ENCODE measurements at places on chromosomes 1 and 21.
A peak's percentile ranks its signal among the peaks of the same experiment; 100 is the strongest.

GRCh38 chr1:226937940-226938725 is 2.0 kb upstream of the COQ8A start:
- no peak for DNase-seq

GRCh38 chr1:229970714-229971113 is 96.3 kb upstream of the GALNT2 start:
- no peak for DNase-seq

DNA sequence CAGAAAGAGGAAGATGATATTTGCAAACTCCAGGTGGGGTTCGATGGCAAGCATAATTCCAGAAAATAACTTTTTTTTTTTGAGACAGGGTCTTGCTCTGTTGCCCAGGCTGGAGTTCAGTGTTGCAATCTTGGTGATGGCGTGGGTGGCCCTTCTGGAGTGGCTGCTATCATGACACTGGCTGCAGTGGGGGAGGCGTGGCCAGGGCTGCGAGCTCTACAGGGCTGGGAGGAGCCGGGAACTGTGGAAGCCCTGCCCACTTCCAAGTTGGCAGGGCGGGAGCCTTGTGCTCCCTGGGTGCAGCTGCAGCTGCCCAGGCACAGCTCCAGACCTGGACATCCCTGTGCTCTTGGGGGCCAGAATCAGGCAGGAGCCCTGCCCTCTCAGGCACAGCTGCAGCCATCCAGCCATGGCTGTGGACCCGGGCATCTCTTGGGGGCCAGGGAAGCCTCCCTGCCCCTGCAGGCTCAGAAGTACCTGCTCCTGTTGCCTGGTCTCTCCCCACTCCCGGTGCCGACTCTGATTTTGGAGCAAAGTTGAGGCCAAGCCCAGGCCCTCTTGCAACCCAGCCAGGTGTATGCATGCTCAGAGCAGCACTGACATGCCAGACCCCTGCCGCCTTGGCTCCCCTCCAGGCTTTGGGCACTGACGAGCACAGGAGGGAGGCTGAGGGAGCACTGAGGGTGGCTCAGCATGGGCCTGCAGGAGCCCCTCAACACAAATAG is 7.2 kb upstream of the BCL10 start:
- DNase-seq = no peak

GRCh38 chr1:4027008-4027407 is 126.9 kb upstream of the C1orf174 start:
- DNase-seq = no peak

- DNase-seq = peak; percentile 40
These were observed 23.8 kb downstream of the CRYAA start for GRCh38 chr21:43192501-43193081.

DNA sequence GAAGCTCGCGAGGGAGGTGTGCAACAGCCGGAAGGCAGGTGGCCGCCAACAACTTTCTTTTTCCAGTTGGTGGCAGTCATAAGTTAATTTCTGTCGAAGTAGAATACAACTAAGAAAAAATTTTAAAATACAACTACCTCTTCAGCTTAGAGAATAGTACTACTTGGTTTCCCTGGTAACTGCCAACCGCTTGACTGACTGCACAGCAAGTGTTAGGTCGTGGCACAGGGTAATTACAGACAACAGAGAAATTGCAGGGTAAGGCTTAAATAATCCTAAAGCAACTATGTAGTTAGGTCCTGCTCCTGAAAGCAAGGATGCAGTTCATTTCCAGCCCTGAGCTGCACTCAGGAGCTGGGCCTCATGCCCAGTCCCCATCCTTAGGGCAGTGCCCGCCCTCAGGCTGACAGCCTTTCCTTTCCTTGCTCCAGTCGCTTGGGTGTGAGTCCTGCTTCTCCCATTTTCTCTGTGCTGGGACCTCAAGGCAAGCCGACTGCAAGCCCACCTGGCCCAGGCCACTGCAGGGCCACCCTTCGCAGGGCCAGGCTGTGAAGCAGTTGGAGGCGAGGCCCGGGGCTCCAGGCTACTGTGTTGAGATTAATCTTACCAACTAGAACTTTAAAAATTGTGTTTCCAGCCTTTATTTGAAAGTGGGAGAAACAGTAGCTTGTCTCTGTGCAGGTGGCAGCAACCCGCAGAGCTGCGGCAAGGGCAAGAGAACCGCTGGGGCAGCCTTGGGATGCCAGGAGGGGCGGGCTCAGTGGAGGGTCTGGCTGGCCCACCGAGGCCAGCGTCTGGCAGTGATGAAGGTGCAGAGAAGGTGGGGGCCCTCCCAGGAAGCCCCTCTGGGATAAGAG is 148.3 kb downstream of the PCBP3 start:
- DNase-seq = no peak

DNA sequence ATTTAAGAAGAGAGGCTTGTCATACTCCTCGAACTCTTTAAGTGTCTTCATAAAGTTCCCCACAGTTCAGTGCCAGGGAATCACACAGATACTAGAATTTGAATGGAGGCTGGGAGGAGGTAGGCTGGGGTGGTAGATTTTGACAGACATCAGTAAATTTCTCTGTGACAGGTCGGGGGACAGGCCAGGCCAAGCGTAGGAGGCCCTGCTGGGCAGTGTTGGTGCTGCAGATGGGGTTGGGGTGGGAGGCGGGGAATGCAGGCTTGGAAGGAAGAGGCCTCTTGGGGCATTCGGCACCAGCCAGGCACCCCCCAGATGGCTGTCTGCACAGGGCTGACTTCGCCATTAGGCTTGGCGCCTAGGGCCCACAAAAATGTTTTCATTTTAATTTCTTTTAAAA is 84.0 kb downstream of the MAN1C1 start:
- no peak for DNase-seq

GRCh38 chr1:74396933-74397332 is 115.5 kb downstream of the LRRC53 start:
- no peak for DNase-seq

DNA sequence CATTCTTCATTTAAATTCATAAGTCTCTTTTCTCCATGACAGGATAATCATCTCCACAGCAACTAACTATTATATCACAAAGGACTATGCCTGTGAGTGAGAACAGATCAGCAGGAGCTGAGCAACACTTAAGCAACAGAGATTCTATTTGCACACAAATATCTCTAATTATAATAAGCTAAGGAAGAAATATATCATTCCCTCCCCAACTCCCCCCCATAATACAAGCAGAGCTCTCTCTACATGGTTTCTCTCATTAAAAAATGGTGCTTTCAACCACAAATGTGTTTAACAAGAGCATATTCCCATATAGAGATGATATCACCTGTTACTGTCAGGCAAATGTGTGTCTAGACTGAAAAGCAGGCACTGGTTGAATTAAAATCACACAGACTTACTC is 34.5 kb upstream of the NIBAN1 start:
- DNase-seq = no peak

GRCh38 chr1:164712131-164713036 is 153.4 kb downstream of the PBX1 start:
- no peak for DNase-seq

DNA sequence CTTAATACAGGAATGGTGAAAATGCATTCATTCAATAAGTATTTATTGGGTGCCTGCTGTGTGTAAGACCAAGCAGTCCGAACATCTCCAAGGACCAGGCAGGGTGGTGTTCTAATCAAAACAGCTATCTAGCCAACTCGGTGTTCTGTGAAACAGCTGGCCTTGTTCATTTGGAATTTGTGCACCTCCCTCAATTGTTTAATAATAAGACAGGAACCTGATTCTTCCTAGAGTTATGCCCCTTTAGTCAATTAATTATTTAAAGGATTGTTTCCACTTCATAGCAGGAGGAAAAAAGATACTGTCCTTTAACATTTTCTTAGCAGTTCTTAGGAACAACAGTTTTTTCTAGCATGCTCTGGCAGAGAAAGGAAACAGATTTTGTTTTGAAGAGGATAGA is 30.4 kb downstream of the S100A10 start:
- no peak for DNase-seq

DNA sequence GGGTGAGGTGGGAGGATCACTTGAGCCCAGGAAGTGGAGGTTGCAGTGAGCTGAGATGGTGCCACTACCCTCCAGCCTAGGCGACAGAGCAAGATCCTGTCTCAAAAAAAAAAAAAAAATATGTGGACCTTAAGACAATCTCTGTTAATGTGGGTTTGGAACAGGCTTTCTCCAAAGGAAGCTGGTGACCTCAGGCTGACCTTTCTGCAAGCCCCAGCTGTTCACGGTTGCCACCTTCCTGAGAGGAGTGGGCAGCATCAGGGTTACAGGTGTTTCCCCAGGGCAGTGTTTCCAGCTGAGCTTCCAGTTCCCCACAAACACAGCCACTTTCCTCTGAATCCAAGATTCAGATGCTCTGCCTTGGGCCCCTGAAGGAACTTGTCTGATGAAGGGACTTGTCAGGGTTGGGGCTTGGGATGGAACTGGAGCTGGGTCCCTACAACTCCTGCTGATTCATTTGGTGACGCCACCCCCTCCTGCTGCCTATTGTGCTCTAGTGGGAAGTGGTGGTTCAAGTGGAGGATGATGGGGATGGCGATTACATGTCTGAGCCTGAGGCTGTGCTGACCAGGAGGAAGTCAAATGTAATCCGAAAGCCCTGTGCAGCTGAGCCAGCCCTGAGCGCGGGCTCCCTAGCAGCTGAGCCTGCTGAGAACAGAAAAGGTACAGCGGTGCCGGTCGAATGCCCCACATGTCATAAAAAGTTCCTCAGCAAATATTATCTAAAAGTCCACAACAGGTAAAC is 1.9 kb downstream of the ZBTB48 start:
- DNase-seq = no peak

GRCh38 chr1:152398812-152399698 is 15.0 kb downstream of the CRNN start:
- no peak for DNase-seq

DNA sequence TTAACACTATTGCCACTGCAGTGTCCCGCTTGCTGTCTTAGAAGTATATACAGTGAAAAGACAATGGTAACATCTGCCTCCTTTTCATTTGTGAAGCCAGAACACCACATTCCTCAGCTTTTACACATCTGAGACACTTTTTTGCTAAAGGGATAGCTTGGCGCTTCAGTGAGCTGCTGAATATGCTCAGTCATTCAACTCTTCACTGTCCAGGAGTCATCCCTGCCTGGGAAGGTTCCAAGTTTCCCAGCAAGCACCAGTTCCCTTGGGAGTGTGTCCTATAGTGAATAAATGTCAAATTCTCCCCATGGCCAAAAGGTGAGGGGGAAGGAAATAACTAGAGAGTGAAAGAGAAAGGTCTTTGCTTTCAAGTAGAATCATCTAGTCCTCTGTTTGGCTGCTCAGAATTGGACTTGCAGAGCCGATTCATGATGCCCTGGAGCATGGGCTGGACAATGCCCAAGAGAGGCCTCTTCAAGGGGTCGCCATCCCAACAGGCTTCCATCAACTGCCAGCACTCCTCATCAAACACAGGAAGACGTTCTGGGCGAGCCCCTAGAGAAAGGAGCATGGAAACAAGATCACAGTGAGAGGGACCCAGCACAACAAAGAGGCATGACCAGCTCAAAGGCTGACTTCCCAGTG is 25.5 kb upstream of the RBBP5 start:
- DNase-seq = no peak

DNA sequence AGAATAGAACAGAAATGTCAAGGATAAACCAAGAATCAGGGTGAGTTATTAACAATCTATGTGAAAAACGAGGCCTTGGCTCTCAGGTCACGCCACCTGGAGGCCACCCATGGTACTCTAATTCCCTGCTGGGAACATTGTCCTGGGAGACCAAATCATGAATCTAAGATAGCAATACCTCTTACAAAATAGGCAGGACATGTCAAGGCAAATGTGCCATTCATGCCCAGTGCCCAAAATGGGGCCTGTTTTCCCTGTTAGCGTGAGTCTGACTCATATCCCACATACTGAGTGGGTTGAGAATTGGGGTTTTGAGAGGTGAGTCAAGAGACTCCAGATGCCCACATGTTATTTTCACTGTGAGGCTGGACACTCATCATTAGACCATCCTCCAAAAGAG is 380.8 kb downstream of the HHIPL2 start:
- peak; percentile 20 for DNase-seq

GRCh38 chr1:14923727-14924452 is 229.7 kb upstream of the TMEM51 start:
- peak; percentile 64 for DNase-seq

DNA sequence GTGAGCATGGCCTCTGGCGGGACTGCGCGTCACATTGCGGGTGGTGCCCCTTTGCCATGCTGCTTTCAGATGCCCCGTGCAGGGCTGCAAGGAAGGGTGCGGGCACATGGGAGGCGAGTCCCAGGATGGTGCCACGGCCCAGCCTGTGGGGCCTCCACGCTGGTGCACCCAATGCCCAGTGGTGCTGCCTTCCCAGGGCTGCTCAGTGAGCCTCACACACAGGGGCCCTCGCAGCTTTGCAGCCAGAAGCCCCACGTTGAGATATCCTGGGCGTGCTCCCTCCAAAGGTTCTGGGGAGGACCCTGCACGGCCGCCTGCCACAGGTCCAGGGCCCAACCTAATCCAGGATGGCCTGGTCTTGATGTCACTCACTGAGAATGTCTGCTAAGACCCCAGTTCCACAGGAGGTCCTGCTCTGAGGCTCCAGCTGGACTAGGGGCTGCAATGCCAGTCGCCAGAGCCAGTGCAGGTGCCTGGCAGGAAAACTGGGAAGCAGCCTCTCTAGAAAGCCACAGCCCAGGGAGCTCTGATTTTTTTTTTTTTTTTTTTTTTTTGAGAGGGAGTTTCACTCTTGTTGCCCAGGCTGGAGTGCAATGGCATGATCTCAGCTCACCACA is 34.1 kb upstream of the PRSS38 start:
- DNase-seq = no peak

- no peak for DNase-seq
These were observed 100.7 kb downstream of the KCTD3 start for GRCh38 chr1:215667761-215668160.

DNA sequence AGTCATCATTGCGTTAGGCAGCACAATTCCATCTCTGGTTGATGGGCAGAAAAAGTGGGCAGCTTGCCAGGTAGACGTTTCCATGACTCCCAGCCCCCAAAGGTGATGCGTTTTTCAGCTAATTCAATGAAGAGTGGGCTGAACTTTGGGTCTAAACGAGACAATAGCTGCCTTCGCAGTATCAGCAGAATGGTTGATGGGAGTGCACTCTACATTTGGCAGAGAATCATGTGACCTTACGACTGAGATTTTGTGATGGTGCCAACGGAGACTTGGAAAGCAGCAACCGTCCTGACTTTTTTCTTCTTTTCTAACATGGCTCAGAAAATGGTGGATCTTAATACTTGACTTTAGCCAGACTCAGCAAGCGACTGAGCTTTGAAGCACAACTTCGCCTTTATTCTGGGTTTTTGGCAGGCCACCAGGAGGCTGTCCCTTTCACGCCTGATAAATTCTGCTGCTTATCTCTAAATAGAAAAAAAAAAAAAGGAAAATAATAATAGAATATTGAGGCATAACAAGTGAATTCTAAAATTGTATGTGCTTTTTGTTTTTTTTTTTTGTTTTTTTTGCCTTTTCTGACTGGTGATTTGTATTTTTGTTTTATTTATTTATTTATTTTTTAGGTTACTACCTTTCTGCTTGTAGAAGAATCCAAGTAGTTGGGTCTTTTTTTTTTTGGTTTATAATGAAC is 804.8 kb downstream of the USP25 start:
- DNase-seq = no peak

- DNase-seq = no peak
These were observed 18.0 kb upstream of the KPRP start for GRCh38 chr1:152739841-152740240.
